ENCODE measurements at places on chromosomes 6 and 20. TPM values are rescaled to one million over a fixed set of nuclear protein-coding genes. Genes with fewer than 3 reads are reported as not detected.

DNA sequence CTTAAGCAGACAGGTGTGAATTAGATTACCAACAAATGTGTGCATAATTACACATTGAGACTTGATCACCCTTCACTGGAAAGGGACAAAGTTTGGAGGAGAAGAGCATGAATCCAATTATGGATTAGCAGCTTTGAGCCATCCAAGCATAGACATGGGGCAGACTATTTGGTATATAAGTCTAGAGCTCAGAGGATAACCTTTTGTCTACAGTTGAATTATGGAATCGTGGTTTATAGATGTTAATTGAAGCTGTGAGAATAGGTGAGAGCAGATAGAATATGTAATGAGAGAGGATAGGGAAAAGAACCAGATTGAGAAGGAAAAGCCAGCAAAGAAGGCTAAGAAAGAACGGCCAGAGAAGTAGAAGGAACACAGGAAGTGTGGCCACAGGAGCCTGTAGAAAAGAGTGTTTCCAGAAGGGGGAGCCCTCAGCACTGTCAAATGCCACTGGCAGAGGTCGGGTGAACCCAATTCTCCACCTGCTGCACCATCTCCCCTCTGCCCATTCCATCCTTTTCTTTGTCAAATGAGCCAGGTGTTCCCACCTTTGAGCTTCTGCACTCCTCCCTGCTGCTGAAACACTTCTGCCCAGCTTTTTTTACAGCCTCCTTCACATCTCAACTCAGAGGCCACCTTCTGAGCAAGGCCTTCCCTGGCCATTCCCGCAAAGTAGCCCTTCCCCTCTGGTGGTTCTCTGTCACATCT, 7.3 kb downstream of the DNTTIP1 start:
- DNase-seq, result no peak

- DNase-seq, result no peak
Measured at GRCh38 chr6:41763470-41763869, 16.2 kb downstream of the FRS3 start.

DNA sequence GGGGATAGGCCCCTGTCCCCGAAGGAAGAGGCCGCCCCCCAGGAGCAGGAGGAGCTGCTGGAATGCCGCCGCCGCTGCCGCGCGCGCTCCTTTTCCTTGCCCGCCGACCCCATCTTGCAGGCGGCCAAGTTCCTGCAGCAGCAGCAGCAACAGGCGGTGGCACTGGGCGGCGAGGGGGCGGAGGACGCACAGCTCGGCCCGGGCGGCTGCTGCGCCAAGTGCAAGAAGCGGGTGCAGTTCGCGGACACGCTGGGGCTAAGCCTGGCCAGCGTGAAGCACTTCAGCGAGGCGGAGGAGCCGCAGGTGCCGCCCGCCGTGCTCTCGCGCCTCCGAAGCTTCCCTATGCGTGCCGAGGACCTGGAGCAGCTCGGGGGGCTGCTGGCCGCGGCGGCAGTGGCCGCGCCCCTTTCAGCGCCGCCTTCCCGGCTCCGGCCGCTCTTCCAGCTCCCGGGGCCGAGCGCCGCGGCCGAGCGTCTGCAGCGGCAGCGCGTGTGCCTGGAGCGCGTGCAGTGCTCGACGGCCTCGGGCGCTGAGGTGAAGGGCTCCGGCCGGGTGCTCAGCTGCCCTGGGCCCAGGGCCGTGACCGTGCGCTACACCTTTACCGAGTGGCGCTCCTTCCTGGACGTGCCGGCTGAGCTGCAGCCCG, 630 bp downstream of the PPP1R3G start:
- DNase-seq, result peak; percentile 27

- DNase-seq, result no peak
Measured at GRCh38 chr6:42118162-42119001, 24.0 kb downstream of the C6orf132 start.

SSTR4 gene
- total RNA-seq, result not detected

- no peak for DNase-seq
Measured at GRCh38 chr6:156697225-156697830, 79.8 kb upstream of the ARID1B start.

WFDC10B gene
- total RNA-seq, result not detected

- no peak for DNase-seq
Measured at GRCh38 chr20:16205507-16205906, 367.7 kb downstream of the KIF16B start.

ROS1 gene
- not detected for total RNA-seq

C20orf202 gene
- not detected for total RNA-seq
